ENCODE measurements at places on chromosomes 5 and 9. TPM values are rescaled to one million over a fixed set of nuclear protein-coding genes. Genes with fewer than 3 reads are reported as not detected.

GRCh38 chr5:58019614-58020013 is 440.3 kb downstream of the PLK2 start:
- H3K4me3 ChIP-seq, result no peak overlapping the region
- peaks cover 9% of the 10 kb centered on the region for H3K4me1 ChIP-seq
- no peaks in the 10 kb centered on the region for H3K36me3 ChIP-seq
- peak; percentile 10 for DNase-seq
- no peaks in the 10 kb centered on the region for H3K27me3 ChIP-seq

The PROP1 gene
- total RNA-seq, result not detected

DNA sequence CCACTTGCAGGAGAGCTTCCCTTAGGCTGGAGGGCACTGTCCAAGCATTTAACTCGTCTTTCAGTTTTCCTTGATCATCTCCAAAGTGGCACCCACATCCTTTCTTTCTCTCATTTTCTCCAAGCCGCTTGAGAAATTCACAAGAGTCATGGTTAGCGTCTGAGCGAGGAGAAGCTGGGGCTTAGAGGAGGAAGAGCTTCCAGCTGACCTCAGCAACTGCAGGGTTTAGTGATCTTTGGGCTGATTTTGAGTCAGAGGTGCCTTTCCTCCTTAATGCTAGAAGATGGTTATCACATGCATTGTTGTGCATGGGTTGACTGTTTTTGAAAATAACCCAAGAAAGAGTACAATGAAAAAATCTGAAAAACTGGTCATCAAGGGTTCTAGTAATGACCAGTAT is 134.7 kb downstream of the GADD45G start:
- no peak for DNase-seq
- no peaks in the 10 kb centered on the region for H3K36me3 ChIP-seq
- no peaks in the 10 kb centered on the region for H3K4me1 ChIP-seq

- H3K27ac ChIP-seq, result no peak overlapping the region
- no peak for DNase-seq
- no peaks in the 10 kb centered on the region for H3K27me3 ChIP-seq
- no peaks in the 10 kb centered on the region for H3K36me3 ChIP-seq
Observed at GRCh38 chr5:142837081-142837725, 67.0 kb downstream of the ARHGAP26 start.

DNA sequence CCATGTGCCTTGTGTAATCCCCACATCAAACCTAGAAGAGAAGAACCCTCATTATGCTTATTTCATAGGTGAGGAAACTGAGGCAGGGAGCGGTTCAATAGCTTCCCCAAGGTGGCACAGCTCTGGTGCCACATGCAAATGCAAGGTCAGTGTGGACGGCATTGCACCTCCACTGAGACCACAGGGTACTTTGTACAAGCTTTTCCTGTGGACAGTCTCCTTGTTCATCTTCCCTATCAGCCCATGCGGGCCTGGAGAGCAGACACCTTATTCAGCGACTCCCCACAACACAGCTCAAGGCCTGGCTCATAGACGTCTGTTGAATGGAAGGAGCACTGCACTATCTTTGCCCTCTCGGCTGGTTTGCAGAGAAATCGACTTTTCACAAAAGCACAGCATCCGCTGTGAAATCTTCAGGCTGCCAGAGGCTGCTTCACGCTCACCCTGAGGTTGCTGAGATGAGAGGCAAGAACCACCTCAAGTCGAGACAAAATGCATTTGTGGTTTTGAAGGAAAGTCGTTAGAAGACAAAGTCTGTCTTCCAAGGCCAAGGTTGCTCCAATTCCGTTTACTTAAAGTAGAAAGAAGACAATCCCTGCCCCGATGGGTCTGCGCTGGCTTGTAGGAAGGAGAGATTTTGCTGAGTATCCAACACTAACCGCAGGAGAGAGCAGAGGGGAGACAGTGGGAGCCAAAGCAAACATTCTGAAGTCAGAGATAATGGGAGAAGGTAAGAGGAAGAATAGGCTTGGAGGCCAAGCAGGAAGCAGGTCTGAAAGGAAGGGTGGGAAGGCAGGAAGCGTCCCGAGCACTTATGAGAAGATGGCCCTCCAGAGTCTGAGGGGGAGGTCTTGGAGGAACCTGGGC is 34.2 kb upstream of the STRBP start:
- no peaks in the 10 kb centered on the region for H3K4me1 ChIP-seq
- H3K4me3 ChIP-seq, result no peak overlapping the region
- no peaks in the 10 kb centered on the region for H3K36me3 ChIP-seq
- no peak for DNase-seq

GRCh38 chr5:36689225-36689624 is 82.8 kb downstream of the SLC1A3 start:
- no peaks in the 10 kb centered on the region for H3K27me3 ChIP-seq
- no peak overlapping the region for H3K27ac ChIP-seq
- peaks cover 15% of the 10 kb centered on the region for H3K4me1 ChIP-seq
- no peak for DNase-seq
- no peak overlapping the region for H3K4me3 ChIP-seq

The MRPS27 gene
- 76.6 TPM for total RNA-seq

The CTNNAL1 gene
- total RNA-seq, result 106 TPM

- H3K4me3 ChIP-seq, result no peak overlapping the region
- H3K27ac ChIP-seq, result no peak overlapping the region
- H3K27me3 ChIP-seq, result no peaks in the 10 kb centered on the region
- no peak for DNase-seq
- no peaks in the 10 kb centered on the region for H3K36me3 ChIP-seq
- no peaks in the 10 kb centered on the region for H3K4me1 ChIP-seq
Observed at GRCh38 chr9:112094948-112095681, 80.0 kb downstream of the SUSD1 start.

The TSLP gene
- 0.33 TPM for total RNA-seq

GRCh38 chr5:54251981-54252380 is 58.4 kb downstream of the ARL15 start:
- H3K4me1 ChIP-seq, result peaks cover 8% of the 10 kb centered on the region
- no peak overlapping the region for H3K4me3 ChIP-seq
- DNase-seq, result no peak
- H3K27ac ChIP-seq, result no peak overlapping the region

DNA sequence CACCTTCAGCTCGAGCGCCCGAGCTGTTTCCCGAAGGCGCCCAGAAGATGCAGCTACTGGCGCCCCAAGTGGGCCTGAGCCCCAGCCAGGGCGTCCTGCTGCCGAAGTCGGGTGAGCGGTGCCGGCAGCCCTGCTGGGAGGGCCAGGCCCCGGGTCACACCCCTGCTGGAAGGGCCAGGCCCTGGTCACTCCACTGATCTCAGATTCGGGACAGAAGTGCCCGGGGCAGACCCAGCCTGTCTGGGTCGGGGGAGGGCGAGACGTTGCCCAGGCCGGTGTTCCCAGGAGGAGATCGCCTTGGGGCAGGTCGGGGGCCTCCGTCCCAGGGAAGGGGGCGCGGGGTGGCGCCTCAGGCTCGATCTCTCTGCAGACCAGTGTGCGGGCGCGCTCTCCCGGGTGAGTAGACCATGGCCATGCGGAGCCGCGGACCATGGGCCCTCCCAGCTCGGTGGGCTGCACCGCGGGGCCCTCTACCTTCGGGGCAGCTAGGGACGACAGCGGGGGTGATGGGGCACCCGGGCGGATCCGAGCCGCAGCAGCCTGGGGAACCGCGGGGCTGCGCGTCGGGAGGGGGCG is 2.3 kb downstream of the LCNL1 start:
- no peaks in the 10 kb centered on the region for H3K27me3 ChIP-seq
- H3K4me3 ChIP-seq, result no peak overlapping the region
- no peaks in the 10 kb centered on the region for H3K36me3 ChIP-seq
- H3K4me1 ChIP-seq, result no peaks in the 10 kb centered on the region

The IL31RA gene
- not detected for total RNA-seq

The SPRY4 gene
- total RNA-seq, result 22.8 TPM

DNA sequence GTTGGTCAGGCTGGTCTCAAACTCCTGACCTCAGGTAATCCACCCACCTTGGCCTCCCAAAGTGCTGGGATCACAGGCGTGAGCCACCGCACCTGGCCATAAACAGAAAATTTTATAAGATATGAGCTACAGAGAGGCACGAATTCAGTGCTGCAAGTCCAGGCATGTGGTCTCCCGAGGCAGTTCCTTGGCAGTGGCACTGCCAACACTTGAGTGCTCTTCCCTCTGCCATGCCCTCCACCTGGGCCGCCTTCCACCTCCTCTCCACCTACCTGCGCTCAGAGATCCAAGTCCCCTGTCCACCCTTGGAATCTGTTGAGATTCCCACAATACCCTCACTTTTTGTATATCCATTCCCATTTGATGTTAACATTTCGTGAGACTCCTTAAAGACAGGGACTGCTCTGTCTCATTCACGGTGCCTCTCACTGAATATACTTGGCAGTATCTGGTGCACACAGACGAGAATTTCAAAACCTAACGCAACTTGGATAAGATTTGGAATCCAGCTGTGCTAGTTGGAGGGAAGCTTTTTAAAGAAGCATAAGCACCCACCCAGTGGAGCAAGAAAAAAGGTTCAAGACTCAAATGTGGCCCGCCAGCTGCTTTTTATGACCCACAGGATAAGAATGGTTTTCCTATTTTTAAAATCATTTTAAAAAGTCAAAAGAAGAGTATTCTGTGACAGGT is 68.3 kb downstream of the DCP2 start:
- DNase-seq, result peak; percentile 35
- peaks cover 8% of the 10 kb centered on the region for H3K4me1 ChIP-seq
- no peak overlapping the region for H3K4me3 ChIP-seq

DNA sequence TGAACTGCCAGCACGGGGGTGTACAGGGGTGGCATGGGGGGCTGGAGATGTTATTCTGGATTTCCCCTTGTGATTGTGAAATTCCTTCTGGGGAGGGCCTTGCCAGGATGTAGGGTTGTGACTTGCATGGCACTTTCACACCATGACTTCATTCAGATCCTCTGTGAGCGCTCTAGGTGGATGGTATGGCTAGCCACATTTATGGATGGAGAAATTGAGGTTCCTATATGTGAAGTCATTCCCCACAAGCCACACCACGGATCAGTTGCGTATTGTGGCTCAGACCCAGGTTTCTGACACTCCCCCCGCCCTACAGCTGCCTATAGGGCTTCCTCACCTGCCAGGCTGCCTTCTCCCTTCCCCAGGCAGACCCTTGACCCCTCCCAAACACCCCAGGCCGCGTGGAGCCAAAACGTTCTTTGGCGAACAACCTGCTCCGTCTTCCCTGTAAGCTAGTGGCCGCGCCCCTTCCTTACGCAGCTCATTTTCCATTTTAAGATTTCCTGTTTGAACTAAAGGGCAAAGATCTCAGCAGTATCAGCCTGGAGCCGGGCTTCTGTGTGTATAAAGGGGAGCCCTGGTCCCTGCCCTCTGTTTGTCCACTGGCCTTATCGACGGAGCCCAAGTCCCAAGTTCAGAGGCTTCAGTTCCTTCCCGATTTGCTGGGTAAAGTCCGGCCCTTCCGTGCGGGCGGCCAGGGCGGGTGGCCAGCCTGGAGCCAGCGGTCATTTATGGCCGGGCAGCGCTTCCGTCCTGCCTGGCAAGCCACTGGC is 97.8 kb upstream of the KLF4 start:
- peak overlapping the region; percentile 65 for H3K27ac ChIP-seq
- DNase-seq, result peak; percentile 2
- H3K36me3 ChIP-seq, result no peaks in the 10 kb centered on the region
- no peak overlapping the region for H3K4me3 ChIP-seq

- no peak for DNase-seq
- no peaks in the 10 kb centered on the region for H3K27me3 ChIP-seq
- no peaks in the 10 kb centered on the region for H3K36me3 ChIP-seq
- H3K27ac ChIP-seq, result no peak overlapping the region
Observed at GRCh38 chr5:116766470-116766947, 191.9 kb upstream of the SEMA6A start.

The PLCXD3 gene
- total RNA-seq, result 1.3 TPM

- no peak overlapping the region for H3K27ac ChIP-seq
- peaks cover 3% of the 10 kb centered on the region for H3K4me1 ChIP-seq
- no peak overlapping the region for H3K4me3 ChIP-seq
- no peak for DNase-seq
Observed at GRCh38 chr5:17412760-17413671, 85.0 kb upstream of the TAF11L2 start.

The HAPLN1 gene
- not detected for total RNA-seq

- H3K4me3 ChIP-seq, result peak overlapping the region; percentile 41
- peaks cover 9% of the 10 kb centered on the region for H3K4me1 ChIP-seq
- DNase-seq, result no peak
- H3K27ac ChIP-seq, result no peak overlapping the region
- H3K36me3 ChIP-seq, result no peaks in the 10 kb centered on the region
Observed at GRCh38 chr5:95619514-95620029, 315 bp upstream of the GPR150 start.

GRCh38 chr9:71131145-71131544 is 9.7 kb upstream of the TRPM3 start:
- no peaks in the 10 kb centered on the region for H3K4me1 ChIP-seq
- no peaks in the 10 kb centered on the region for H3K36me3 ChIP-seq
- no peak overlapping the region for H3K27ac ChIP-seq

- no peak overlapping the region for H3K4me3 ChIP-seq
- no peaks in the 10 kb centered on the region for H3K27me3 ChIP-seq
- no peak overlapping the region for H3K27ac ChIP-seq
Observed at GRCh38 chr5:56352808-56353590, 119.9 kb upstream of the ANKRD55 start.

The C9orf50 gene
- not detected for total RNA-seq

The CFAP157 gene
- not detected for total RNA-seq

- H3K4me3 ChIP-seq, result no peak overlapping the region
- no peaks in the 10 kb centered on the region for H3K27me3 ChIP-seq
- H3K27ac ChIP-seq, result no peak overlapping the region
- DNase-seq, result no peak
- no peaks in the 10 kb centered on the region for H3K36me3 ChIP-seq
Observed at GRCh38 chr5:107990881-107991810, 320.4 kb upstream of the EFNA5 start.

GRCh38 chr5:53438486-53439472 is 41.6 kb upstream of the FST start:
- no peak overlapping the region for H3K27ac ChIP-seq
- no peak overlapping the region for H3K4me3 ChIP-seq
- H3K27me3 ChIP-seq, result no peaks in the 10 kb centered on the region
- no peaks in the 10 kb centered on the region for H3K4me1 ChIP-seq

The IRX2 gene
- 7.3 TPM for total RNA-seq

DNA sequence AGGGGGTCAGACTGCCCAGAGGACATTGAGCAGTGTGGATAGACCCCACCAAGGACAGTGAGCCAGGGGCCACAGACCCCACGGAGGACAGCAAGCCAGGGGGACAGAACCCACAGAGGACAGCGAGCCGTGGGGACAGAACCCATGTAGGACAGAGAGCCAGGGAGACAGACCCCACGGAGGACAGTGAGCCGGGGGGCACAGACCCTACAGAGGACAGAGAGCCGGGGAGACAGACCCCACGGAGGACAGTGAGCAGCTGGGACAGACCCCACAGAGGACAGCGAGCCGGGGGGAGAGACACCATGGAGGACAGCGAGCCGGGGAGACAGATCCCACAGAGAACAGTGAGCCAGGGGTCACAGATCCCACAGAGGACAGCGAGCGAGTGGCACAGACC is 3.4 kb upstream of the ZDHHC11 start:
- H3K4me3 ChIP-seq, result no peak overlapping the region
- H3K27ac ChIP-seq, result no peak overlapping the region
- no peaks in the 10 kb centered on the region for H3K27me3 ChIP-seq
- no peaks in the 10 kb centered on the region for H3K36me3 ChIP-seq

The GHR gene
- 14.9 TPM for total RNA-seq

DNA sequence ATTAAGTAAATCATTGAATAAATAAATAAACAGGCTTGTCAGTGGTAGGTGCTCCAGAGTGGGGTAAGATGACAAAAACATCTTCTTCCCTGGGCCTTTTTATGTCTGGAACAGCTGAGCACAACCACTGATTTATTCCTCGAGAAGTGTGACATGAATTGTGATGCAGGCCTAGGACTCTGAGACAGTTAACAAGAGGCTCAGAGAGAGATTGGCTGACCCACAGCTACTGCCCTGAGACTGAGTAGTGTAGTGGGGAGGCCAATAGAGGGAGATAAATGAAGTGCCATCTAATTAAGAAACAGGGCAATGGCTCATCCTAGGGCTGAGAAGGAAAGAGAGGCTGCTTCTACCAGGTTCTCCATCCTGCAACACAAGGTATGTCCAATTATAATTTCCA is 369.3 kb upstream of the TRPC7 start:
- peak overlapping the region; percentile 84 for H3K27ac ChIP-seq
- no peaks in the 10 kb centered on the region for H3K27me3 ChIP-seq

All from thyroid gland (tissue), 4 donors.